ENCODE measurements at places on chromosomes 5 and 9. TPM values are rescaled to one million over a fixed set of nuclear protein-coding genes. Genes with fewer than 3 reads are reported as not detected.

Gene PTGER4
- total RNA-seq = 6.6 TPM

Gene LCN9
- total RNA-seq = not detected

Gene RMRP
- total RNA-seq = 16,495 TPM

Gene CDC42SE2
- 11.6 TPM for total RNA-seq

Measured in left ventricle myocardium superior (tissue), 1 donor.